Panc1 (cell line): ENCODE measurements at places on chromosomes 13 and 19.

GRCh38 chr13:49625392-49626079 is 2.8 kb upstream of the ARL11 start:
- DNase-seq = no peak

- no peak for DNase-seq
These were observed 60.2 kb upstream of the KL start for GRCh38 chr13:32955881-32956594.

DNA sequence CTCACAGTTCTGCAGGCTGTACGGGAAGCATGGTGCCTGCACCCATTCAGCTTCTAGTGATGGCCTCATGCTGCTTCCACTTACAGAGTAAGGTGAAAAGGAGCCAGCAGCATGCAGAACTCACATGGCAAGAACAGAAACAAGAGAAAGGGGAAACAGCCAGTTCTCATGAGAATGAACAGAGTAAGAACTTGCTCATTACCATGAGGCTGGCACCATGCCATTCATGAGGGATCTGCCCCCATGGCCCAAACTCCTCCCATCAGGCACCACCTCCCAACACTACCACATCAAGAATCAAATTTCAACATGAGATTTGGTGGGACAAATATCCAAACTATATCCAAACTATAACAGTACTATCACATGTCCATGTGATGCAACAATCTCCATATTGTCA is 72.1 kb downstream of the KATNAL1 start:
- DNase-seq = no peak

- no peak for DNase-seq
These were observed 2.1 kb downstream of the C19orf12 start for GRCh38 chr19:29712744-29713516.

- DNase-seq = no peak
These were observed 64.6 kb upstream of the RAP2A start for GRCh38 chr13:97369261-97369893.

- DNase-seq = no peak
These were observed 2.2 kb downstream of the FFAR1 start for GRCh38 chr19:35349614-35350521.

DNA sequence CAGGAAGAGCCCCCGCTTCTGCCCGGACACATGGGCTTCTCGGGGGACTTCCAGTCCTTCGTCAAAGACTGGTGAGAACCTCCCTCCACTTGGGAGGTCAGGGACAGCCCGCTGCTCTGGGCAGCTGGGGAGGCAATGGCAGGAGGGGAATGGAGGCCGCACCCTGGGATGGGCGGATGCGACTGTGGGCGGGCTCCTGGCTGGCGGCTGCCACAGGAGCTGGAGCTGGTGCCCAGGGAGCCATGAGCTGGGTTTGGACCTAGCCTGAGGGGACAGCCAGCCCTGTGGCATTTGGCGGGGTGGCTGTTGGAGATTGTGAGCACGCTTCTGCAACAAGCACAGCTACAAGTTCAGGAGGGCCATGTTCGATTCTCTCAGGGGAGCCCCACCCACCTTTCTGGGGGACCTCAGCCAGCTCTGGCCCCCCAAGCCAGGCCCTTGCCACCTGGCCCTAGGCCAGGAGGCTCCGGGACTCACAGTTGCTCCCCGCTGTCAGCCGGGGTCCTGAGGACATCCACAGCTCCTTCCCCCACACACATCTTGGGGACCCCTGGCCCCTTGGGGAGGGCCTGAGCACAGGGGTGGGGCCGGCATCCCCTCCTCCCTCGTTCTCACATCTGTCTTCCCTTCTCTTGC is 3.0 kb upstream of the TGFBR3L start:
- no peak for DNase-seq
